ENCODE measurements at places on chromosomes 5 and 9. TPM values are rescaled to one million over a fixed set of nuclear protein-coding genes. Genes with fewer than 3 reads are reported as not detected.

- H3K27me3 ChIP-seq = no peaks in the 10 kb centered on the region
- no peak for DNase-seq
- H3K4me3 ChIP-seq = no peak overlapping the region
- H3K27ac ChIP-seq = no peak overlapping the region
- H3K36me3 ChIP-seq = no peaks in the 10 kb centered on the region
- H3K4me1 ChIP-seq = peaks cover 10% of the 10 kb centered on the region
Measured at GRCh38 chr5:9370256-9370655, 175.6 kb downstream of the SEMA5A start.

DNA sequence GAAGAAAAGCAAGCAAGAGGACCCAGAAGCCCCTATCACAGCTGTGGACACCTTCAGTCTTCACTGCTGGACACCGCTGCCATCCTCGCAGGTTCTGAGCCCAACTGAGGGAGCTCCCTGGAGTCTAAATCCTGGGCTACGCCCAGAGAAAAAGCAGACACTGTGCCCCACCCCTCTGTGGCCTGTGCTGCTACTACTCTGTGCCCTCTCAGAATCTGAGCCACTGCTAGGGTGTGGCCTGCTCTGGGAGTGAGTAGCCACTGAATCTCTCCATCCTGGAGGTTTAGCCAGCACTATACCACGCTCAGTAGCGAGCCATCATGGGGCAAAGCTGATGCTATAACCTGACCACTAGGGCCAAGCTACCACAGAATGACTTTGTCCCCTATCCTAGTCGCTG is 338.2 kb downstream of the NPR3 start:
- no peak for DNase-seq
- H3K4me3 ChIP-seq = no peak overlapping the region
- H3K4me1 ChIP-seq = no peaks in the 10 kb centered on the region
- no peak overlapping the region for H3K27ac ChIP-seq
- H3K27me3 ChIP-seq = no peaks in the 10 kb centered on the region

DNA sequence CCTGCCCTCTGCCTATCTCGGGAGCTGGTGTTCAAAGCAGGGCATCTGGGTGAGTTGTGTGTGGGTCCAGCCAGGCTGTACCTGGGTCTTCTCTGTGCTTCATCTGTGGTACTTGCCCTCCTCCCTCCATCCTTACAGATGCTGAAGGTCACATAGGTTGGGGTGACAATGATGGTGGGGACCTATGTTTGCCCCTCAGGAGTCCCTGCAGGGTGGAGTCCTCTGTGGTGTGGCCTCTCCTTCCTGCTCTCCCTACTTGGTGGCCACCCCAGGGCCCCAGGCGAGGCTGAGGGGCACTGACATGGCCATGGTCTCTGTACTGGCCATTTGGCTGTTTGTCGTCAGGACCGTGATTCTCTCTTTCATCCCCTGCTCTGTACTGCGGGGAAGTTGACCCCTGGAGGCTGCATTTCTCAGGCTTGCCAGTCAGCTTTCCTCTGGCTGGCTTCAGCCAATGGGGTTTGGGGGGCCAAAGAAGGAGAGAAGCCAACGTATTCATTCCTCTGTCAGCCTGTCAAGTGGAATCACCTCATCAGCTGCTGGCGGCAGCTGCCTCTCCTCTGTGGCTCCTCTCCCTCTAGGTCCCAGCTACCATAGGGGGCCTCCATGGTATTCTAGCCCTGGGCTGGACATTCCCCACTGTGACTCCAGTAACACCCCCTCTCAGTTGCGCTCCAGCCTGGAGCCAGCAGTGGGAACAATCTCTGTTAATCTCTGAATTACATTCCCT is 4.6 kb downstream of the DCANP1 start:
- no peak overlapping the region for H3K27ac ChIP-seq
- H3K27me3 ChIP-seq = no peaks in the 10 kb centered on the region
- no peaks in the 10 kb centered on the region for H3K36me3 ChIP-seq
- peak; percentile 4 for DNase-seq
- H3K4me3 ChIP-seq = no peak overlapping the region
- H3K4me1 ChIP-seq = no peaks in the 10 kb centered on the region

The IL4 gene
- not detected for total RNA-seq

- no peak overlapping the region for H3K4me3 ChIP-seq
- no peaks in the 10 kb centered on the region for H3K4me1 ChIP-seq
- H3K36me3 ChIP-seq = no peaks in the 10 kb centered on the region
- no peaks in the 10 kb centered on the region for H3K27me3 ChIP-seq
- no peak overlapping the region for H3K27ac ChIP-seq
Measured at GRCh38 chr9:16309082-16309468, 561.4 kb downstream of the BNC2 start.
